ENCODE measurements at places on chromosomes 2 and 18.

DNA sequence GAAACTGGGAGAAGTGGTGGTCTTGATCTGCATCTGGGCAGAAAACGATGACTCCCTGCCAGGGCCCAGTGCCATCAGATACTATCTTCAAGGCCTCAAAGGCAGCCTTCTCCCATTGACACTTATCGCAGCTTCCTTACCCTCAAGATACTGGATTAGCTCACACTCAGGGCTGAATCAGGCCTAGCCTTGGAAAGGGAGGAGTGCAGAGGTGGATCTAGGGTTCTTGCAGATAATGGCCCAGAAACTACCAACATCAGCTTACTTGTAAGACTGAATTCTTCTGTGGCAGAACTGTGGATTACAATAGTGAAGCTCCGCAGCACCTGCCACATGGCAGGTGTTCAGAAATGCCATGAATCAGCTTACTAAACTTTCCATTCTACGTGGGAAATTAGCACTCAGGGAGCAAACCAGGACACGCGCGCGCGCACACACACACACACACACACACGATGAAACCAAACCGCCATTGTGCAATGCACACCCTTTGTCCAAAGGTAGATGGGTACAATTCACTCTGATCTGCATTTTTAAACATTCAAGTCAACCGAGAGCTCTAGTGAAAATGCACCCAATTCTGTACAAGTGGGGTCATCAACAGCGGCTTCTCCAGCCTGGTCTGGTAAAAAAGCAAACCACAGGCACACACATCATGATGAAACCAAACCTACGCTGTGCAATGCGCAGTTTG, 26.3 kb upstream of the TMEM182 start:
- DNase-seq, result no peak

DNA sequence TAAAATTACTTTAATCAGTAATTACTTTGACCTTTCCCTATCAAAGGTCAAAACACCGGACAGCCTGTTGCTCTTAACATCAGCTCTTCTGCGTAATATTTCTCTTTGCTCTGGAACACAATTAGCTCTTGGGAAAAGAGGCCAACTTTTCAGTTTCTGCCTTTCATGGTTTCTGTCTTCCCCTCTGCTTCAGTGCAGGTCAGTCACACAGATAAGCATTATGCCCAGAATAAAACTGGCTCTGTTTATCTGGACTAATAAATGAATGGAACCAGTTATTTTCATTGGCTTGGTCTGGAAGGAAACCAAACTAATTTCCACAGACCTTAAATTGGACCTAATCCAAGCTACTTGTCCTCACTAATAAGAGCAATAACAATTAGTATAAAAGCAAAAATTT, 26.2 kb upstream of the GALNT3 start:
- no peak for DNase-seq

GRCh38 chr2:79723830-79724229, 211.0 kb downstream of the CTNNA2 start:
- no peak for DNase-seq

GRCh38 chr2:169476459-169476858, 2.8 kb upstream of the BBS5 start:
- DNase-seq, result no peak

- DNase-seq, result no peak
These were observed 68.7 kb upstream of the XDH start for GRCh38 chr2:31483246-31483645.

- DNase-seq, result no peak
These were observed 261.5 kb upstream of the DSEL start for GRCh38 chr18:67778016-67778415.

- no peak for DNase-seq
These were observed 762 bp upstream of the SPOPL start for GRCh38 chr2:138500592-138501424.

- DNase-seq, result no peak
These were observed 598.0 kb upstream of the SOX11 start for GRCh38 chr2:5094192-5094591.

- no peak for DNase-seq
These were observed 49.2 kb upstream of the CCDC150 start for GRCh38 chr2:196590286-196590685.

DNA sequence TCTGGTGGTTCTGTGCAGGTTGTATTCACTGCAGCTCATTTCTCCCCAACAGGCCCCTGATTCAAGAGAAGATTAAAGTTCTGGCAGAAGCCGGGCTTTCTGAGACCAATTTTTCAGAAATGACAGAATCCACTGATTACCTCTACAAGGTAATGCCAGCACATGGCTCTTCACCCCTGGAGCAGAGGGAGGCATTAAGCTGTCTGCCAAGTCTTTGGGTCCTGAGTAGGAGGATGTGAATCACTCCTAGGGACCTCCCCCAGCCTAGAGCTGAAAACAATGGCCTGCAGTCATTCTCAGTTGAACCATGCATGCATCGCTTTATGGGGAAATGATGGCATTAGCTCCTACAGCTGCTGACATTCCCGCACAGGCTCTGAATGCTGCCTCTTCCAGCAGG, 20.5 kb upstream of the RPL37A start:
- no peak for DNase-seq

- DNase-seq, result no peak
These were observed 3.3 kb downstream of the HOXD3 start for GRCh38 chr2:176160251-176160985.

DNA sequence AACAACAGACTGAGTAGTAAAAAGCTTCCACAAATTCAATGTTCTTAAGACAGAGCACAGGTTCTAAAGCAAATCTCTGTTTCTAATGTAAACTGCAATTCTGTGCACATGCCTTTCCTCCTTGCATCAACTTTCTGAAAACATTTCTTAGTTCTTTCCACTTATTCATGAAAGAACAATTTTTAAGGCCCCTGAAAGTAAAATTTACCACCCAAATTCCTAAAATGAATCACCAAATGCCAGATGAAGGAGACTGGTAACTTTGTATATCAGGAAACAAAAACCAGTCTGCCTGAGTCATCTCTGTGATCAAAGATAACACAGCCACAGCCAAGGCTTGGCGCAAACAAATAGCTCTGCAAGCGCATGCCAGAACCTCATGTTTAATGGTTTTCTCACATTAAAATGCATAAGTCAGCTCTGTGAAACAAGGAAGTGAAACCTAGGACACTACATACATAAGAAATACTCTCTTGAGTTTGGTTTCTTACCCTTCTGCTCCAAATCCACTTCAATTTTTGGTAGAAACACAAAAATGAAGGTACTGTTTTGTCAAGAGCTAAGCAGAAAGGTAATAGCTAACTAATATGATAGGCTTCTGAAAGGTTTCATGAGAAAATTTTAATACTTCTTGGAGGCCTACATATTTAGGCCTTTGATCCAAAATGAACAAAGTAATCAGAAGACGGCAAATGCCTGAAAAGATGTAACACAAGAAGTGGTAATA, 169.4 kb downstream of the THADA start:
- DNase-seq, result peak; percentile 50

- DNase-seq, result no peak
These were observed 41.7 kb downstream of the RAMP1 start for GRCh38 chr2:237900891-237901831.

GRCh38 chr2:134131681-134132489, 122.0 kb upstream of the MGAT5 start:
- DNase-seq, result no peak

DNA sequence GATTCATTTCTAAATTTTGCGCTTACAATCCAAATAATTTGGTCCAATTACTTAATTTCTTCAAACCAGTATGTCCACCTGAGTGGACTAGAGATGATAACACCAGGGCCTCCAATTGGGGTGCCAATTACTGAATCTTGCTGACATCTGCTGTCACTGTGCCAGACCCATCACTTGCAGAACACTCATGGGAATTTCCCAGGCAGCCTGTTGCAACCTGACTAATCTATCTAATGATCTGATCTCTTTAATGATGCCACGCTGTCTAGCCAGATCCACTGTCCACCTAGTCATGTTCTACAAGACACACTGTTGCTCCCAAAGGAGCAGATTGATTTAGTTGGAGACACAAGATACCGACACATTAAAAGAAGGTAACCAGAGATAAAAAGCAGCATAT, 11.8 kb upstream of the LRP1B start:
- DNase-seq, result no peak

- DNase-seq, result no peak
These were observed 163.2 kb upstream of the KLF7 start for GRCh38 chr2:207328944-207329386.

GRCh38 chr18:58903533-58903932, 38.9 kb downstream of the ZNF532 start:
- DNase-seq, result no peak

DNA sequence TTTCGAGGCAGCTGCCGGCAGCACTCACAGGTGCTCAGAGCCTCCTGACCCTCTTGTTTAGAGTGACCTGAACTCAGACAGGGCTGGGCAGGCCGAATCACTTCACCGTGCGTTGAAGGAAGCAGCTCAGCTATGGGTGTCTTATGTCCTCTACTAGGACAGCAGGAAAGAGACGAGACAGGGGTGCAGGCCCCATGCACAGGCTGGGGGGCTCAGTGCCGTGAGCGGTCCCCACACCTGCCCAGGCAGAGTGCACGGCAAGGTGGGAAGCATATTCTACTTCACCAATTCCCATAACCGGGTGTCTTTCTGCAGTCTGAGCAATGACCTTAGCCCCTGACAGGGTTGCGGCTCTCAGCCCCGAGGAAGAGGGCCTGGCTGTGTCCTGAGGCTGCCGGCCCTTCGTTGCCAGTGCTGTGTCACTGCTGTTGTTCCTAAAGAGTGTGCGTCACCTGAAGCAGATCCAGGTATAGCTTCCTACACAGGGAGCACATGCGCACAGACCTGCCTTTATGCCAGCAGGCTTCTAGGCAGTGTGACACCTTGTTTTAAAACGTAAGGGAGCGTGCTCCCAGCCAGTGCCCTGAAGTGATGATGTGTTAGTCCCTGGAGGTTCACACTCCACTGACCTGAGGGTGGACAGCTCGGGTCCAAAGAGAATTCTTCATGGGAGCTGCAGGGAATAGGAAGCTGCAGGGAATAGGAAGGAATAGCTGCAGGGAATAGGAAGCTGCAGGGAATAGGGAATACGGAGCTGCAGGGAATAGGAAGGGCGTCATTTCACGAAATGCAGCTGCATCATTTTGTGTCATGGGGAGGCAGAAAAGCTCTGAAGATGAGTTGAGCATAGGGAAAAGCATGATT, 207.9 kb upstream of the SALL3 start:
- no peak for DNase-seq

- DNase-seq, result no peak
These were observed 4.3 kb downstream of the DCTN1 start for GRCh38 chr2:74375838-74376237.

- no peak for DNase-seq
These were observed 70.5 kb upstream of the POMC start for GRCh38 chr2:25238920-25239319.

GRCh38 chr2:176763130-176763529, 449.5 kb upstream of the HNRNPA3 start:
- DNase-seq, result no peak

- DNase-seq, result no peak
These were observed 84.5 kb downstream of the AOX1 start for GRCh38 chr2:200670313-200670712.

- DNase-seq, result peak; percentile 23
These were observed 1.7 kb upstream of the PER2 start for GRCh38 chr2:238290091-238290509.

- DNase-seq, result no peak
These were observed 183.3 kb upstream of the SESTD1 start for GRCh38 chr2:179447839-179448447.

- DNase-seq, result no peak
These were observed 52.4 kb downstream of the LPIN1 start for GRCh38 chr2:11798701-11799435.

DNA sequence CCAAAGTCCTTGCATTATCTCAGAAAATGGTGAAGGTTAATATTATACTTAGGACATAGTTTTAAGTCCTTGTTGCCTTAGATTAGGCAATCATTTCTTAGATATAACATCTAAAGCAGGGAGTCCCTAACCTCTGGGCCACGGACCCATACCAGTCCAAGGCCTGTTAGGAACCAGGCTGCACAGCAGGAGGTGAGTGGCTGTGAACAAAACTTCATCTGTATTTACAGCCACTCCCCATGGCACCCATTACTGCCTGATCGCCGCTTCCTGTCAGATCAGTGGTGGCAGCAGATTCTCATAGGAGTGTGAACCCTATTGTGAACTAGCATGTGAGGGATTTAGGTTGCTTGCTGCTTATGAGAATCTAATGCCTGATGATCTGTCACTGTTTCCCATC, 86.5 kb upstream of the MYO3B start:
- no peak for DNase-seq

GRCh38 chr2:197211881-197212342, 98.7 kb downstream of the ANKRD44 start:
- peak; percentile 35 for DNase-seq

- no peak for DNase-seq
These were observed 41.4 kb upstream of the RNU4ATAC start for GRCh38 chr2:121489284-121489683.

- no peak for DNase-seq
These were observed 51.0 kb upstream of the B3GNT2 start for GRCh38 chr2:62144689-62145477.

GRCh38 chr2:21415234-21415633, 291.5 kb downstream of the TDRD15 start:
- no peak for DNase-seq

GRCh38 chr2:41364842-41365241, 683.0 kb upstream of the PKDCC start:
- no peak for DNase-seq

DNA sequence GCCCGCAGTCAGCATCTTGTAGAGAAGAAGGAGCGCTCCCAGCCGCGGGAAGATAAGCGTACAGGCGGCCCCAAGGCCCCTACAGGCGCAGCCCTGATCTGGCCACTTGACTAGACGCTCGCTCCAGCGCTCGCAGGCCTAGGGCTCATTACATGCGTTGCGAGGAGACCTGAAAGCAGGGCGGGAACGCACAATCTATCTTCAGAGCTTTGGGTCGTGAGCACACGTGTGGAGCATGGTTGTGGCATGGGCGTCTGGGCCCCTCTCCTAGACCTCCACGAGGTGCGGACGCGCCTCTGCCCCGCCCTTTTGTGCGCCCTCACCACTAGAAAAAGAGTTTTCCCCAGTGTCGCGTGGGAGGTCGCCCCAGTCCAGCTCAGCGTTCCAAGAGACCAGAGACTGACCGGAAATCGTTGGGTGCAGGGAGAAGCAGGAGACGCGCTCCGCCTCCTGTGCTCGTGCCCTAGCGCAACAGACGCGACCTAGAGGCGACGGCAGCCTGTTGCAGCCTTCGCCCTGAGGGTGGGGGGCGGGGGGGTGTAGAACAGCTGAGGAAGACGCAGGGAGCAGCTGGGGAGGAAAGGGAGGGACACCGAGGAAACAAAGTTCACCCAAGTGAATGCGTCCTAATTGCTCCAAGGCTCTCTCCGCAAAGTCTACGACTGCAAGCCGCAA, 12.6 kb downstream of the NR4A2 start:
- DNase-seq, result no peak
